ENCODE measurements at places on chromosomes 12 and 14.

DNA sequence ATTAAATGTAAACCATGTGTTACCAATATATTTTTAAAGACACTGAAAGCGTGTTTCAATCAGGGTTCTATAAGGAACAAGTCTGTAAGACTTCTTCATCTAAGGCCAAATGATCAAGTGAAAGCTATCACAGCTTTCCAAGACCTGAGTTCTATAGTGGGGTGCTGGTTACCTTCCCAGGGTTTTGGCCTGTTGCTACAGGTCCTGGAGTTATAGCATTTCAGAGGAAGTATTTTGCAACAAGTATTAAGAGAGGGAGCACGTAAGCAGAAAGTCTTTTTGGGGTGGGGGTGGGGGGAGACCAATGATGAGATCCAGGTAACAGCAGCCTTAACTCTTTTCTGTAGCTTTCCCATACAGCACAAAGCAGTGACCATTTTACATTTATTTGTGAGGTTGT is 43.8 kb downstream of the FOXN3 start:
- no peak for DNase-seq

- DNase-seq = no peak
Observed at GRCh38 chr14:59895721-59896120, 24.2 kb upstream of the LRRC9 start.

DNA sequence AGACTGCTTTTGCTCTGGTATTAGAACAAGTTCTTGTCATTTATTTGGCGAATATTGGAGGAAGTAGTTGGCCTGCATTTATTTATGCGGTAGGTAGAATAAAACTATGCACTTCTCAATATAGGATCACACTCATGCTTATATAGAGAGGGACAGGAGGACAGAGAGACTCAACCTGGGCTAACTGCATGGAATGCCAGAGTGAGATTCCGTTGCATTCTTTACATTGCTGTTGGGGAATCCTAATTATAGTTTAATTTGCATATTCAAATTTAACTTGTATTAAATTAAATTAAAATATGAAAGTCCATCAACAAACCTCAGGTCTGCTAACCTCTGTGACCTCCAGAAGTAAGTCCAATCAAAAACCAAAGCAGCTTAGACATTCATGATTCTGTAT is 26.6 kb downstream of the OR10G3 start:
- DNase-seq = no peak

DNA sequence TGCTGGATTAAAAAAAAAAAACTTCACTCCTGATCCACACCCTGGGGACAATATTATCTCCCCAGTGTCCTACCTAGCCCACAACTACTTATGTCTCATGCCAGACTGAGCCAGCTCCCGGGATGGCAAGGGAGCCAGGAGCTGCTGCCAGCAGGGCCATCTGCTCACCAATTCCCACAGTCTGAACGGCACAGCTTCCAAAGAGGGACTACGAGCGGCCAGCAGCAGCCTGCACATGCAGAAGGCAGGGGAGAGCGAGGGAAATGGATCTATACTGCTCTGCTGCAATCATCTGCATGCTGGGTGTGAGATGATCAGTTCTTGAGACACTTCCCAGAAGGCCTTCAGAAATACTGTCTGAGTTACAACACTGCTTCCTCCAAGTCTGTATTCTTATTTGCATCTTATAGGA is 11.1 kb downstream of the SSH1 start:
- peak; percentile 90 for DNase-seq

DNA sequence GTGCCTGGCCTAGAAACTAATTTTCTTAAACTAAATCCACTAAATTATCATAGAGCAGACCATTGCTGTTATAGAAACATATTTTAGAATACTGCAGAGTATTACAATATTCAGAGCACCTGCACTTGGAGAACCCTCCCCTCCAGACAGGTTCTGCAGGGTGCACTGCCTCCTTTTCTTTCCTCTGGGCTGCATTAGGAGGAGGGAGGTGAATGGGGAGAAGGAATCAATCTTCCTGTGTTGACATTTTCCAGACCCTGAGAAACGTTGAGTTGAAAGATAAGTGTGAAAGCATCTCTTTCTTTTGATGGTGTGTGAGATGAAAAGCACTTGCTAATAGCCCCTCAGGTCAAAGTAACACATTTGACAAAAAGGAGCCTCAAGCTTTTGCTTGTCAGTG is 7.3 kb downstream of the SYNE2 start:
- no peak for DNase-seq

DNA sequence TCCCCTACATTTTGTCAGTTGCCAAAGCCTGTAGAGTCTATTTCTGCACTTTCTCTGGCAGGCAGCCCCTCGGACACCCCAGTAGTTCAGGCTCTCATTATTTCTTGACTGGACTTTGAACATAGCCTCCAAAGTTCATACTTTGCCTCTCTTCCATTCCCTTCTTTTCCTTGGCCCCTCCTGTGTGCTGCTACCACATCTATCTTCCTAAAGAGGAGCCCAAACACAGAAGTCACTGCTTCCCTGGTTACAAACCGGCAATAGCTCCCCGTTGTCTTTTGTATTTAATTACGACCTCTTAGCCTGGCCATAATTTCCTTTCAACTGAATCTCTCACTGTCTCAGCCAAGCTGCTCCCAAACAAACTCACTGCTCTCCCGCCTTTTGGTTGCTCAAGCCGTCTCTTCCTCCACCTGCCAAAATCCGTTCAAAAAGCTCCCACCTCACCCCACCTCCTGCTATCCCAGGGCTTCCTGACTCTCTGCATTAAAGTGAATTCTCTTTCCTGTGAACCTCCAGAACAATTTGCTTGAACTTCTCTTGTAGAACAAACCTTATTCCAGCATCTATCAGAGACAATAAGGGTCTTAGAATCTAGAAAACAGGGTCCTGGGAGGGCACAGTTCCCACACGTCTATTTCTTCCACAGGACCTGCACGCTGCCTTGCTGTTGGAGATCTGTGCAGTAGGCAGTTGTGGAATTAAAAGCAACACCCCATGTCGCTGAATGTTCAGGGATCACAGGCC is 46.9 kb downstream of the PRMT8 start:
- no peak for DNase-seq

- DNase-seq = peak; percentile 98
Observed at GRCh38 chr12:58703866-58704265, 216.4 kb downstream of the LRIG3 start.

GRCh38 chr14:42806909-42807315 is 1200.2 kb downstream of the LRFN5 start:
- peak; percentile 97 for DNase-seq

DNA sequence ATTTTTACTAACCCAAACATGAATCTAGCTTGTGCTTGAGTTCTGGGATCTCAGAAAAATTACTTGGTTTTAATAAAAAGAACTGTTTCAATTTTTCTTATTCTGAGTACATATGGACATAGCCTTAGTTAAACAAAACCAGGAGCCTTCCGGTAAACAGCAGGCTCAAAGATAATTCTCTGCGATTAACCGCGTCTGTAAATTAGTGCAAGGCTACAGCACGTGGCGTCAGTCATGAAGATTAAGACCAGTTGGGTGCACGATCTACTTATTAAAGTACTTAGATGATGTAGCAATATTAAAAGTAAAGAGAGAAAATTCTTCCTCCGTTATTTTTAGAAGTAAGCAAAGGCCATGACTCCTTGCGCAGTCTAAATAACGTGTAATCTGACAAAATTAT is 700 bp downstream of the KCNJ8 start:
- no peak for DNase-seq

DNA sequence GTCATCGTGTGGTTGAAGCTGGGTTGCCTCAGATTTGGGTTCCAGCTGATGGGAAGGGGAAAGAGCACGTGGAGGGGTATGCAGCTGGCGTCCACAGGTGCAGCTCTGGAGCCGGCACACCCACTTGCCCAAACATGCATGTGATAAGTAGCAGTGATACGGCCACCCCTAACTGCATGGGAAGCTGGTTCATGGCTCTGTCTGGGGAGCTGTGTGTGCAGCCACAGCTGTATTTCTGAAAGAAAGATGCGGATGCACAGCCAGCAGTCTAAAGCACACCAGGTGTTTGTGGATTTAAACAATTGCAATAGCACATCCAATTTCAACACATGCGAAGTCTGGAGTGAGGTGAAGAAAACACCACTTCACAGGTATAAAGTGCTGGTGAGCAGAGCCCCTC is 181.4 kb downstream of the EFCAB11 start:
- no peak for DNase-seq

DNA sequence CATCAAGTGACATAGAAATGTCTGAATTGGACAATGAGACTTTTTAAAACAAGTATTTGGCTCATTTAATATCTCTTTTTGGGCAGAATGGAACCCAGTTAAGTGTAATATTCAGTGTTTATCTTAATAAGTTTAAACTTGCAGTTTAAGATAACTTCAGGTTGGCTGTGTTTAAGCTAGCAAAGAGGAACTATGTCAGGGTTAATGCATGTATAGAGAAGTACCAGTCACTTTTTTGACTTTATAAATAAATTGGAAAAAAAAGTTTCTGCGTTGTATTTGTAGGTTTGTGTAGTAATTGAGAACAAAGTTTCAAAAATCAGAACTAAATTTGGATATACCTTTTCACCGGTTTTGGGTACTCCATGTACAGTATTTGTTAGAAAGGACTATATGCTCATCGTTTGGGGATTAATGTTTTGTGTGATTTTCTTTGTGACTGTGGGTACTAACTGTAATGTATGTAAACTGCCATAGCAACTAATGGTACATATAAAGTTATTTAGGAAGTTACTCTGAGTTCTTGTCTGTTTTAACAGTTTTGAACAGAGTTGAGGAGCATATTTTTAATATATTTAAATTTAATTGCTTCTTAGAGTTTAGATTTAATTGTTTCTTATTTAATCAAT is 4.5 kb downstream of the HMGA2 start:
- no peak for DNase-seq

- peak; percentile 30 for DNase-seq
Observed at GRCh38 chr12:102095677-102096263, 24.1 kb downstream of the NUP37 start.

DNA sequence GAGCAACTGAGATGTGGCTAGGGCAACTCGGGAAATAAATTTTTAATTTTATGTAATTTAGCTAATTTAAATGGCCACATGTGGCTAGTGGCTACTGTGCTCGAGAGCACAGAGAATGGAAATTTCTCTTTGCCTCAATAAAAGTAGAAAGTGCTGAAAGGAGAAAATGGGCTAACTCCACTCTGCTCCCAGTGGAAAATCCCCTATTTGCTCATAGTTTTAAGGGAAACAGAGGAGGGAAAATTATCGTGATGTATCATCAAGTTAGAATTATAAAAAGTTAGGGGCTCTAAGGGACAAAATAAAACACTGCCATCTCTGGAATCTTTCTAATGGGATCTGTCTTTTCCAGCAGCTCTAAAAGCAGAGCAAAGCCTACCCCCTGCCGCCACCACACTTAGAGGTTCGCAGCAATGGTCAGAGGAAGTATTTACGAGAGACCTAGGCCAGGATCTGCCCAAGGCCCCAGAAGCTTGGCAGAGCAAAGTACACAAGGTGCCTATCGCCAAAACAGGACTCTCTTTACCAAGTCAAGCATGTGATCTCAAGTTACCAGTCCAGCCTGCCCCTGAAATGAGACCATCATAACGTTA is 220.7 kb downstream of the PPM1H start:
- DNase-seq = no peak

GRCh38 chr14:83707056-83707455 is 1822.9 kb upstream of the FLRT2 start:
- no peak for DNase-seq

DNA sequence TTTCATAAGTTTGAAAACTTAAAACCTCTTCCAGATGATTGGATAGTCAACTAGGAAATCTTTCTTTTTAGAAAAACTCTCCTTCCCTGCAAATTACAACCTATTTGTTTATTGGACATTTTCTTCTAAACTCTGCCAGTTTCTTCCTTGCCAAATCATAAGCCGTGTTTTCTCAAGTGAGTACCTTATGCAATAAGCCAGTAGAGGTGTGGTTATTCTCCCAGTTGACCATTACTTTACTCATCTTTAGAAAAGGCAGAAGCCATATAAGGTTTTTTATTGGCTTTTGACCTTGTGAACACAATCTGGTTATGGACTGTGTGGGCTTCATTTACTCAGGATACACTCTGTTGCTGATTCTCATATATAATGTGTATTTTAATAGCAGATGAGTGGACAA is 14.6 kb downstream of the ACTR6 start:
- peak; percentile 10 for DNase-seq

DNA sequence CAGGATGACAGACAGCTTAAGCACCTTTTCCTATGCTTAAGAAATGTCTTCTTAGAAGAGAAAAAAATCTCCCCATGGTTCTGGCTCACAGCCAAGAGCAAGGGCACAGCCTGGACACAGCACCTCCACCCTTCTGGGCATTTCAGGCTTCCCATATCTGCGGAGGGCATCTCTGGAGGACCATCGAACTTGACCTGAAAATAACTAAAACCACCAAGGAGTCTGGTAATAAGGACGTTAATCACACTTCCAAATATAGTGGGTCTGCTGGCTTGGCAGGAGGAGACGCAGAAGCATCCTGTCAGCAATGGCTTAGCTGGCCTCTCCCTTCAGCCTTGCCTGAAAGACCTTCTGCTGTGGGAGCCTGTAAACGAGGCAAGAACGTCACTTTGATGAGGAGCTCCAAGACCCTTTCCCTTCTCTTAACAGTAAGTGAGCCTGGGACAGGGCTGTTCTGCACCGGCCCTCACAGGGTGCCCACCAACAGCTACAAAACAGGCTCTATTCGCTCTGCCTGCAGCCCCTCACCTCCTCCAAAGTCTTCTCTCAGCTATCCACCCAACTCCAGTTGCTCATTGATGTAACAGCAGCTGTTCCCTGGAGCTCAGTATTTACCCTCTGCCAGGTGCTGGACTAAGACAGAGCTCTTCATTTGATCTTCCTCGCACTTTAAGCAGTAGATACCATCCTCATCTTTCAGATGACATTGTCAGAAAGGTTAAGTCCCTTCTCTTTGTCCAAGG is 13.2 kb downstream of the SETD3 start:
- no peak for DNase-seq

DNA sequence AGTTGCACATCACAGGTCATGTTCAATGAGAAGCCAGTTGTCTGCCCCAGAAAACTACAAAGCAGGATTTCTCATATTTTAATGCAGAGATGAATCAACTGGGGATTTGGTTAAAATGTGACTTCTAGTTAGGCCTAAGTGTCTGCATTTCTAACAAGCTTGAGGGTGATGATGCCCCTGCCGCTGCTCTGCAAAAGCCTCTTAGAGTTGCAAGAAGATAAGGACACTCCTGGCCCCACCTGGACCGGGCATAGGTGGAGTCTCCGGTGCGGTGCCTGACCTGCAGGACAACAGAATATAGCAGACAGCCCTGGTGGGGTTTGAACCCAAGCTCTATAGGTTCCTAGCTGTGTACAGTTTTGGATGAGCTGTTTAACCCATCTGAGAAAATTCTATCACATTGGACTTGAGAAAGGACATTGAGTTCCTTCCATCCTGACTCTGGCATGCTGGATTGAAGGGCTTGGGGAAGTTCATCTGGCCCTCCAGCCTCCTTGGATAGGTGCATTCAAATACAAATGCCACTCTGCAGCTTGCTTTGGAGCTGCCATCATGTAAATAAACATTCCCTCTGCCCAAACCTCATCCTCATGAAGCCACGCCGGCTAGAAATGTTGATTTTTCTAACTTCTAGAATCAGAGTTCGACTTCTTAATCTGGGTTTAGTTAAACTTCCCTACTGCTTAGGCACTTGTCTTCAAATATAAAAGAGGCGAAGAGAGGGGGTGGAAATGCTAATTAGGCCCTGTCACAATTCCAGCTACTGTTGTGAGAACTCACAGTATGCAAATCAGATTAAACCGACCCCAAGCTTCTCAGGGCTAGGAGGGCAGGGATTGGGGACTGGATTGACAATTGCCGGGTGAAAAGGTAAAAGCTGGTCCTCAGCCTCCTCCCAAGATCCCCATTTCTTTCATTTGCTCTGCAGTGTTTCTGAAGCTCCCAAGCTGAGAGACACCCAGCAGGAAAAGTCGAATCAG is 1225.6 kb downstream of the VRK1 start:
- DNase-seq = no peak

Measured in fibroblast of gingiva (primary cell).